ENCODE measurements at places on chromosomes 12 and 14.

DNA sequence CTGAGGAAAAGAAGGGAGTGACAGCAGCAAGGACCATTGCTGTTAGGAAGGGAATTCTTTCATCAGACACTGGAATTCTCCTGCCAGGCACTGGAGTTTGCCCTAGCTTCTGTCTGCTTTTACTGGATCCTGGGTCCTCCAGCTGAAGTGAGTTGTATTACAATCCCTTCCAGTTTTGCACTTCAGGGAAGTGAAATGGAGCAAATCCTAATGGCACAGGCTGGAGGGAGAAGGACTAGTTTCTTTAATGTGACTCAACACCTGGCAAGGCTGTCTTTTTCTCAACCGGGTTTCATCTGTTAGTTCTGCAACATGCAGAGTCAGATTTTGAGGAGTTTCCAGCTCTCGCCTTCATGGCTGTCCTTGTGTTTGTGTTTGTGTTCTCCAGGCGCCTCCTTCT, 45.8 kb downstream of the ETV6 start:
- DNase-seq: no peak

DNA sequence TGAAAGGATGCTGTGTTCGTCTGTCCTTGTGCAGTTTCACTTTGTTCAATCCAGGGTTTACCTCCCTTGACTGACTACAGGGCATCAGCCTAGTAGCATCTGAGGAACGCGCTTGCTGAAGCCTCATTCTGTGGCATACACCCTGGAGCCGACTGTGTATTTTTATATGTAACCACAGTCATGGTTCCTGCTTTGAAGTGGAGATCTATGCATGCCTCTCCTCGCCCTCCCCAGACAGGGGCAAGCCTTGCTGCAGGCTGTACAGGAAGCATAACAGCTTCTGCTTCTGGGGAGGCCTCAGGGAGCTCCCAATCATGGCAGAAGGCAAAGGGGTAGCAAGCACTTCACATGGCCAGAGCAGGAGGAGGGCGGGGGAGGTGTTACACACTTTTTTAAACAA, 262.1 kb downstream of the BCL11B start:
- no peak for DNase-seq

GRCh38 chr12:47131011-47131410, 51.3 kb upstream of the AMIGO2 start:
- no peak for DNase-seq

DNA sequence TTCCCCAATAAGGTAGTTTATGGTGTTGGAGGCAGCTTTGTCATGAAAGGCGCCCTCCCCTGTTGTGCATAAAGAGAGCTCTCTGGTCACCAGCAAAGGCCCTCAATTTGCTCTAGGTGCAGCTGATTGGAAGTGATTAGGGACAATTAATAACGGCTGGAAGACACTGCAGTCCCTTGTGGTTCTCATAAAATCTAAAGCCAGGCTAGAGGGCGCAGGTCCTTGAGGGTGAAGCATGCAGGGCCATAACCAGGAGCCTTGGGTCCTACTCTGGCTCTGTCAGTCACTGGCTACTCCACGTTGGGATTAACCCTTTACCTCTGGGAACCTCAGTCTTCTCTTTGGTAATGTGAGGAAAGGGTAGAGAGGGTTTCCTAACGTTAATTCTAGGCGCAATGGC, 1.9 kb downstream of the DAAM1 start:
- peak; percentile 43 for DNase-seq

GRCh38 chr14:96407935-96408570, 16.1 kb downstream of the AK7 start:
- no peak for DNase-seq

- no peak for DNase-seq
Observed at GRCh38 chr14:102857444-102857843, 65.0 kb upstream of the AMN start.

DNA sequence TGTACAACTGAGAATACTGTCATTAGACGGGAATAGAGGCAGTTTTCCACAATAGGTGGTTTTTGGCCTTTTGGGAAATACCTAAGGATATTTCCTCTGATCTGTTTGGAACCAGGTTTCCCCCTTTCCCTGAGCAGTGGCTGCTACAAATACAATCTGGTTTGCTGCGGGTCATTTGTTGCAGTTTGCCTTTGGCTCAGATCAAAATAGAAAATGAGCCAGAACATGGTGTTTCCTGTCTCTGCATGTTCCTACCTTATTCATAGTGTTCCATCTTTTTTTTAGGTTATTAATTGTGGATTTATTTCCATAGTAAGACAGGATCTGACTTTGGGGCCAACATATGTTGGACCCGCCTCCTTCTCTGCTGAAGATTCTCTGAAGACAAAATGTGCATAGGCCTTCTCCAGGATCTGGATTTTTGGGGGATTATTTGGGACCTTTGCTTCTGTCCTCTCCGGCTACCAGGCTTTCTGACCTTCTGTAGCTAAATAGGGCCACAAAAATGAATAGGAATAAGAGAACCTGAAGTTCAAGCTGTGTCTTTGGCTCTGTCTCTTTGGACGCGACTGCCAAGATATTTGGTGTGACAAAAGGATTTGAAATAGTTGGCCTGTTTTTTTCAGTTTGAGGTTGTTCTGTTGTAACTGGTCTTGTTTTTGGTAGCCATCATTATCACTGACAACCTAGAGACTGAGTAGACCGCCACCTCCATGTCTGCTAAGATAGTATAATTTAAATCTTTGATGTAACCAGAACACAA, 146.9 kb downstream of the PRKCH start:
- no peak for DNase-seq

GRCh38 chr12:53752621-53753020, 842 bp upstream of the CISTR start:
- no peak for DNase-seq

Data from glutamatergic neuron (in vitro differentiated cells).